ENCODE measurements at places on chromosomes 3 and 15.

GRCh38 chr3:134836921-134837320 lies 41.9 kb downstream of the EPHB1 start:
- no peak for DNase-seq

- no peak for DNase-seq
Measured at GRCh38 chr3:58962040-58962651, 87.7 kb downstream of the CFAP20DC start.

- no peak for DNase-seq
Measured at GRCh38 chr3:54131026-54131605, 8.8 kb downstream of the CACNA2D3 start.

DNA sequence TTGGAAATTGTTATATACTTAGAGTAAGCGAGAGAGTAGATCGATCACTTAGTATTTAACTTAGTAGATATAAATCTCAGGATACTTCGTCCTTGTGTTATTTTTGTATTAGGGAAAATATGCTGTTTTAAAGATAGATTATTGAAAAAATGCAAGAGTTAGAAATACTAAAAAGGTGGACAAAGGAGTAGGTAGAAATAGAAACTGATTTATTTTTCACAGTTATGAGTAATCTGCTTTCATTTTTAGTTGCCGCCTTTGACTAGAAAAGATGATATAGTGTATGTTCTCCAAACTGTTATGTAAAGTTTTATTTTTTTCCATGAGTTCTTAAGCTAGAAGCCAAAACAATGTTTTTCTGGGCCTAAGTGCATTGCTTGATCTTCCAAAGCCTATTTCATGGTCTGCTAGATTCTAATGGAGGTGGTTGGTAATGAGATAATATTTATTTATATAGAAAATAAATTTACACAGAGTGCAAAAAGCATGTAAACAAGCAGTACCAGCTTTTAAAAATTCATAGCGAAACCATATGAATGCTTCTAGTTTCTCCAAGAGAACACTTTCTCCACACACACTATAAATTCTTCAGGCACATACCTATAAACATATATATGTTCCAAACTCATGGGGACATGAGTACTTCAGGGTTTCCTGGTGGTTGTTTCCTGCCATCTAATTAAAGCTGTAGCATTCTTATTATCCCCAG lies 61.1 kb downstream of the DIPK2A start:
- no peak for DNase-seq

GRCh38 chr3:186826410-186826975 lies 16.0 kb upstream of the ADIPOQ start:
- no peak for DNase-seq

DNA sequence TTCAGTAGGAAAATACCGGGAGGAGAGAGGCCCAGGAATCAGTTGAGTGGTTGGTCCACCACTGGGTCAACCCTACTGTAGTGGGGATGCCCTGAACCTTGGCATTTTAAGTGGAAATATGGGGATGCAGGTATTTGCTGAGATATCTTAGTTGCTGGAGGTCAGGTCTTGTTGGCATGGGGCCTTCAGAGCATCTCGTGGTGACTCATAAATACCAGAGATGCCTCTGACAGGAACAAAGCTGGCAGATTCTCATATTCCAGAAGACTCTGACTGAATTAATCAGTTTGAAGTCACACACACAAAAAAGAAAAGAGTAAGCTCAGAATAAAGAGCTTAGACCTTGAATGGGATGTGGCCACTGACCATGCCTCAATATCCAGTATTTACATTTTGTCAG lies 91.6 kb downstream of the CACNA2D3 start:
- DNase-seq = no peak

GRCh38 chr3:149654188-149654601 lies 3.6 kb downstream of the WWTR1 start:
- DNase-seq = no peak

DNA sequence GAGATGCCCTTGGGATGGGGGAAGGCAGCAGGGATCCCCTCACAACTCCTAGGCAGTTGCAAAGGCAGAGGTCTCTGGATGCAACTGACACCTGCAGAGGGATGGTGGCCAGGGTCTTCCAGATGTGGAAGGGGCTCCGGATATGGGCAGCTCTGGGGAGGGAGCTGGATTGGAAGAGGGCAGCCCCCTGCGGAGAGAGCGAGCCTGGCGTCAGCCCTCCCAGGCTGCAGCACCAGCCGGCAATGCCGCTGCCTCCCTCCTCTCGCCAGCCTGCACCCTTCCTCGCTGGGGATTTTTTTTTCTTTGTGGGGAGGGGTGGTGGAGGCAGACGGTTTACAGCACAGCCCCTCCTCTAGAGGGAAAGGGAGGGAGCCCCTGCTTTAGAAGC lies 1.6 kb downstream of the INSYN1 start:
- DNase-seq = no peak

GRCh38 chr3:197958346-197958745 lies 1.7 kb upstream of the LMLN start:
- no peak for DNase-seq

GRCh38 chr3:160856450-160856849 lies 100.4 kb downstream of the PPM1L start:
- no peak for DNase-seq

DNA sequence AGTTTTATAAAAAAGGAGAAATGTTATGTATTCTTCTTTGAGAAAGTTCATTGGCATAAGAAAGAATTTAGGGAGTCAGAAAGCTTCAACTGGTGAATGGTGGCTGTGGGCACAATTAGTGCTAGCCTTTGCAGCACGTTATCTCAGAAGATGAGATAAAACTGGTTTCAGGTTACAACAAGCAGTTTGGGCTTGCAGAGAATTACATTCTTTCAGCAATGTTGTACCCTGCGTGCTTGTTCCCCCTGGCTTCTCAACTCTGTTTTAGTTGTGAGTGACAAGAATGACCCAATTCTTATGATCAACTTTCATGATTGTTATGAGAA lies 31.6 kb upstream of the ACP3 start:
- no peak for DNase-seq

GRCh38 chr3:164479978-164480377 lies 598.3 kb downstream of the SI start:
- DNase-seq = no peak

DNA sequence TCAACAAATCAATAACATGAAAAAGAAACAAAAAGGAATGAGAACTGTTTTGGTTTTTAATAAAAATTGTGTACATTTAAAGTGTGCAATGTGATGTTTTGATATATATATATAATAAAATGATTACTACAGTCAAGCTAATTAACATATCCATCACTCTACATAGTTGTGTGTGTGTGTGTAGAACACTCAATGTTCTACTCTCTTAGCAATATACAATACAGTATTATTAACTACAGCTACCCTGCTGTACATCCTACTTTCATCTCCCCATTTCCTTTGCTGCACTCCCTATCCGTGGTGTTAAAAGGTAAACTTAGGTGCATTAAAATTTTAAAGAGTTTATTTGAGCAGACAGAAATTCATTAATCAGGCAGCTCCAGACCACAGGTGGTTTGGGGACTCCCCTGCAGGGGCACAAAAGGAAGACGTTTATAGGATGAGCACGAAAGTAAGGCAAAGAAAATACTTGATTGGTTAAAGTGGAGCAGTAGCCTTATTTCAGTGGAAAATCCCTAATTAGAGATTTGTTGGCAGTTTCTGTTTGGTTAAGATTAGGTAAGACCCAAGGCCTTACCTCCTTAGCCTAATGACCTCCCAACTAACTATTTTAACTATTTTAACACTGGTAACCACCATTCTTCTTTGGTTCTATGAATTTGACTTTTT lies 61.8 kb upstream of the SNRK start:
- no peak for DNase-seq

GRCh38 chr3:56926243-56926946 lies 124.6 kb upstream of the ARHGEF3 start:
- no peak for DNase-seq

GRCh38 chr3:111103807-111104206 lies 32.2 kb downstream of the NECTIN3 start:
- no peak for DNase-seq

DNA sequence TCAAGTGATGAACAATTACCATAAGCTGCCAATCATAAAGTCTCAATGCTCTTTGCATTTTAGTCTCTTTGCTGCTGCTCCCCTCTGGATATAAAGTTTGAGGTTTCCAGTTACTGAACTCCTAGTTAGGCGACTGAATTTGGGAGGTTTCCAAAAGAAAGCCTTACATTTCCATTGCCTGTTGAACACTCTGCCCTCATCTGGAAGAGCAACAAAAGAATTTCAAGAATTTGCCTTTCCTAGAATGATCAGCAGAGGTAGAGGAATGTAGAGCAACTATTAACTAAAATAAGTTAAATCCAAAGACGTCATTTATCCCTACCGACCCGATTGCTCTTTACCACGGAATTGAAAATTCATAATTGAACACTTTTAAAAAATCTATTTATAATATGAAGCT lies 53.4 kb upstream of the PRICKLE2 start:
- DNase-seq = no peak

DNA sequence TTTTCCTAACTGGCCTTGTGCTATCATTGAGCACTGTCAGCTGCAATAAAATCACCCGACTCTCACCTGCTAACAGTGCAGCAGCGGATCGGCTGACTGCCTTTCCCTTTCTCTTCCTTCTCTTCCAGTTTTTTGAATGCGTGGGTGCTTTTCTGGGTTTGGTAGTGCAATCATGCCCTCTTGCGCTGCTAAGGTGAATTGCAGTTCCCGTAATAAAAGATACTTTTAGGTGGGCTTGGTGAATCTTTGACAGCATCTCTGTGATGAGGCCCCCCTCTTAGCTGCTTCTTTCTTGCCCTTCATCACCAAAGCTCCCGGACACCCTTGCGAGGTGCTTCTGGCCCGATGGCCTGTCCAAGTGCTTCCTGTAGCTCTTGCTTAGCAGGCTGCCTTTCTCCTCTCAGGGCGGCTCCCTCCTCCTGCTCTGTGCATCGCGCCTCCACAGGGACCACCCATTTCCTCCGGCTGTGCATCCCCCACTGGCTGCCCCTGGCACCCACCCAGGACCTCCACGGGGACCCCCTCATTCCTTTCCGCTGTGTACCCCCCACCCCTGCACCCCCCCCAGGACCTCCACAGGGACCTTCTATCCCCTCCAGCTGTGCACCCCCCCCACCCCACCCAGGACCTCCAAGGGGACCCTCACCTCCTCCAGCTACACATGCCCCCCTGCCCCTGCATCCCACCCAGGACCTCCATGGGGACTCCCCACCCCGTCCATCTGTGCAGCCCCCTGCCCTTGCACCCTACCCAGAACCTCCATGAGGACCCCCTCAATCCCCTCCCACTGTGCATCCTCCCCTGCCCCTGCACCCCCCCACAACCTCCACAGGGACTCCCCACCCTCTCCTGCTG lies 50.8 kb upstream of the RPL32 start:
- no peak for DNase-seq

GRCh38 chr3:195101001-195101583 lies 169.9 kb downstream of the XXYLT1 start:
- DNase-seq = no peak

GRCh38 chr3:101989578-101990200 lies 140.4 kb downstream of the NFKBIZ start:
- DNase-seq = no peak

- DNase-seq = no peak
Measured at GRCh38 chr15:88748081-88748480, 55.2 kb upstream of the ACAN start.

DNA sequence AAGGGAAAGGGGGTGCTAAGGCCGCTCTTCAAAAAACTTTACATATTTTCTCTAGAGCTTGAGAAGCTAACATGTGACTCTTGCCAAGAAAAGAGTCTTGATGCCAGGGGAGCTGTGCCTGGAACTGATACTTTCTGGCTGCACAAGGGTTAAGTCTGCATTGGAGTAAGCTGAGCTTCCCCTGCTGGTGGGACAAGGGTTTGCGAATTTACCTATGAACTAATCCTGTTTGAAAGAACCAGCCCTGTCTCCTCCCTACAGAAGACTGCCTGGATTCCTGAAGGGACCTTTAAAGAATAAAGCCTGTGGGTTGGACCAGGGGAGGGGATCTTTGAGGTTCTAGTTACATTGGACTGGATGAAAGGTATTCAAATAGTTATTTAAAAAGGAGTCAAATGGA lies 58.3 kb upstream of the EPHA3 start:
- DNase-seq = no peak

DNA sequence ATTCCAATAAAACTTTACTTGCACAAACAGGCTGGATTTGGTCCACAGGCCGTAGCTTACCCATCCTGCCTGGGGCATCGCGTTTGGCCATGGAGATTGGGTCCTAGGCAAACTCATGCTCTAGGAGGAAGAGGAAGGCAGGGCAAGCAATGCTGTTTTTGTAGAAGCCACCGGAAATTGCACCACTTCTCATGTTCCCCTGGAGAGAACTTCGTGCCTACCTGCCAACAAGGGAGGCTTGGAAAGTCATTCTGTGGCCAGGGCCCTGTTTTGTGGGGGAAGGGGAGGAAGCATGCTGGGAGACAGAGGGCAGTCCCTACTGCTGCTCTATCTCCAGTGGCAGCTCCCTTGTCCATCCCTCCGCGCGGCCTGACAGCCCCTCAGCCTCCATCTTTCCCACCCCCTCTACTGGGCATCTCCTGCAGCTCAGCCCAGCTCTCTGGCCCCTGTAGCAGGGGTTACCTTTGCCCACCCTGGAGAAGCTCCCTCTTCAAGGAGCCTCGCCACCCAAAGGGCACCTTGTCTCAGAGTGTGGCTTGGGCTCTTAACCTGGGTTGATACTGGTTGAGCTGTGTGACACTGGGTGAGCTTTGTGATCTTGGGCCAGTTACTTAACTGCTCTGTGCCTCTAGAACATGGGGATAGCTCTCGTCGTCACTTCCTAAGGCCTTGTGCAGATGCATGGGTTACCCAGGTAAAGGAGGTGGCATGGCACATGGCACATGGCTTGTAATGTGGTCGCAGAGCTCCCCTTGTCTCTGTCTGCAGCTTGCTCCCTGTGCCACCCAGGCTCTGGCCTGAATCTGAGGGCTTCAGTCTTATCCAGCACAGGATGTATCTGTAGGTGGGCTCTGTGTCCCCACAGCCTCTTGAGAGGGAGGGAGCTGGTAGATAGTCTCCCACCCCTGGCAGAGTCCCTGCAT lies 6.1 kb downstream of the ABTB1 start:
- DNase-seq = no peak

DNA sequence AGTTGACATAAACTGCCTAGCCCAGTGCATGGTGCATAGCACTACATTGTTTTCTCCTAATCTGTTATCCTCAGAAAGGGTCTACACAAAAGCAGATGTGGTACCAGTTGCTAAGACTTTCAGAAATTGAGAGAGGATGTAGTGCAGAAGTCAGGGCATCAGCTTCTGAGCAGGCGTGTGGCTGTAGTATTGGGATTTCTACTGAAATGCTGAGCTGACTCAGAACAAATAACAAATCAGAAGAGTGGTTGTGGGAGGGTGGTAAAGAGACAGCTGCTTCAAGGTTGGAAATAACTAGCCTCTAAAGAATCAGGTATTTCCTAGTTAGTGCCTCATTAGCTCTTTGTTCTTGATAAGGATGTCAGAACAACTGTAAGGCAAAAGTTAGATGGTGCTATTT lies 161.3 kb downstream of the AKAP13 start:
- no peak for DNase-seq

DNA sequence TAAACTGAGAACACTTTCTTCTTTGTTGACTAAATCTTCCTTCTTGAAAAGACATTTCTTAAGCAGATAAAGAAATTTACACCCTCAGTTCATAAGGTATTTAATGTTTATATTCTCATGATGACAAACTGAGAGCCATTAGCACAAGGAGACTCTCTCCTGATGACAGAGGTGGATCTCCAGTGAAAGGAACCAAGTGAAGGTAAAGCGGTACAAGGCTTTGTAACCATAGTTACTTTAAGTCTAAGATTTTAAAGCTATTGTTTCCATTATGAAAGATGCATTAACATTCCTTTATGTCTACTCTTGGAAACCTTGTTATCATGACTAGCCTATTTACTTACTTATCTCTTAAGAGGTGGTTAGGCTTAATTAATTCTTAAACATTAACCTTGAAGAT lies 737.1 kb downstream of the MECOM start:
- no peak for DNase-seq
